ENCODE measurements at places on chromosomes 11 and 22.
A peak's percentile ranks its signal among the peaks of the same experiment; 100 is the strongest.

DNA sequence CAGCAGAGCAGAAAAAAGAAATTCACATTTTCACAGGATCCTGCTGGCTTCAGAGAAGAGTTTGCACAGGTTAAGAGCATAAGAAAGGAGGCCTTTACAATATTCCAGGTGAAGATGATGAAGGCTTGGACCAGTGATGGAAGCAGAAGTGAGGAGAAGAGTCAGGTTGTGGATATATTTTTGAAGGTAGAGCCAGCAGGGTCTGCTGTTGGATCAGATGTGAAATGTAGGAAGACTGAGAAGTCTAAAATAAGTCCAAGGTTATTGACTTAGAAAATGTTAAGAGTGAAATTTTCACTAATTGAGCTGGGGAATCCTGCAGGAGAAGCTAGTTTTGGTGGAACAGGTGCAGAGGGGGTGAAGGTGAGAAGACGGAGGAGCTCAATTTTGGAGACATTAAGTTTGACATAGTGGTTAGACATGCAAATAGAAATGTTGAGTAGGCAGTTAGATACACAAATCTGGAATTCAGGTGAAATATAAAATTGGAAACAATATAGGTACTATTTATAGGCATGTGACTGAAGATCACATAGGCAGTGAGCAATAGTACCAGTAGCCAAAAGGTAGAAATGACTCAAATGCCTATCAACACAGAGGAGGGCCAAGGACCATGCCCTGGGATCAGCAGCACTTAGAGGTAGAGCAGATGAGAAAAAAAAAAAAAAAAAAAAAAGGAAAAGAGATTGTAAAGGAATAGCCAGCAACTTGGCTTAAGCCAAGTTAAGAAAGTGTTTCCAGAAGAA, 252.0 kb downstream of the AASDHPPT start:
- DNase-seq, result no peak

- DNase-seq, result no peak
Measured at GRCh38 chr11:3202305-3202704, 16.3 kb downstream of the MRGPRG start.

DNA sequence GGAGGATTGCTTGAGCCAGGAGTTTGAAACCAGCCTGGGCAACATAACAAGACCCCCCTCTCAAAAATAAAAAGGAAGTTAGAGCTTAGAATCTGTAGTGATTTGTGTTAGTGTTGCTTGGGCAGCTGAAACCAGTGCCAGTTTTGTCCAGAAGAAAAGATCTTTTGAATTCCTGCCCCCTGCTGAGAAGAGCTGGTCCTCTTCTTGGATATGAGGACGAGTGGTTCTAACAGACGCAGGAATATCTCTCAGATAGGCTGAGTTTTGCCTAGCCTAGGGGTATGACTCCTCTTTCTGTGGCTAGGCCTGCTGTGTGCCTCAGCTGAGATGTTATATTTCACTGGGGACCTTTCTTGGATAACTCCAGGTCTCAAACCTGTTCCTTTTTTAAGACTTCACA, 102.8 kb downstream of the STIM1 start:
- no peak for DNase-seq

DNA sequence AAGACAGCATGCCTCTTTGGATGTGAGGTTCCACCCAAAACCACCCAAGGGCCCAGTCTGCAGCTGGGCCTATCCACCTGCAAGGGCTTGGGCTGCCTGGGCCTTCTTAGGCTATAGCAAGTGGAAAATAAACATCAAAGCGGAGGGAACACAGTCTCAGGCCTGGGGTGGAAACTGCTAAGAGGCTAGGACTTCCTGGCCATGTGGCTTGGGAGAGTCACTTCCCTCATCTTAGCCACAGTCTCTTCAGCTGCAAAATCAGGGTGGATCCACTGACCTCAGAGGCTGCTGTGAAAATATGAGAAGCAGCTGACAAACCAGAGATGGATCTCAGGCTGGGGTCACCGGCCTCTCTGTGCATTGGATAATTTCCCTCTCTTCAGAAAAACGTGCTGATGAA, 30.6 kb upstream of the TFIP11 start:
- DNase-seq, result no peak

DNA sequence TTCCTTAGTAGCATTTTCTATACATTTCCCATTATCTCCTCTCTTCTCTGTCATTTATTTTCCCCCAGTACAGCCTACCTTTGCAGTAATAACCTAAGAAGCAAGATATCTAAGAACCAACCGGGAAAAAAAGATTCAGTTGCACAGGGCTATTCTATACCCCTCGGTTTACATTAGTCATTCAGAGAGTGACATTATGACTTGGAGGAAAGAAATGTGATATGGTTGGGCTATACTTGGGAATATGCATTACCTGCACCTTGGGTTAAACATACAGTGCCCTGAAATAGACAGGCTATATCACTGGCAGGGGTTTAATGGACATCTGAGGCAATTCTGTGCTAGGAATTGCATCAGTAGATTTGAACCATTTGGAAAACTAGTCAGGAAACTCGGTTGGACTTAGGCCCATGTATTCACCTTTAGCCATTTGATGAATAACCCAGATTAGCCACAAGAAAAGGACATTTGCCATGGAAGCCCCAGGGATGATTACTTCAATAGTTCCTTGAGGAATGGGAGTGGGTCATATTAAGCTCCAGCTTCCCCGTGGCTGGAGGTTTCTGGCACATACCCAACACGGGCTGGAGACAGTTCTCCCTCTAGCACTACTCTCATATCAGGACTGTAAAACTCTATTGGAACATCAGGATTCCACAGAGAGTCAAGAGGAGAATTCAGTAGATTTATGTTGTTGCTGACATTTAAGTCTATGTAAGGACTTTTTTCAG, 973.2 kb downstream of the NTM start:
- DNase-seq, result peak; percentile 32

GRCh38 chr11:86473991-86474833, 99.5 kb downstream of the CCDC81 start:
- no peak for DNase-seq

DNA sequence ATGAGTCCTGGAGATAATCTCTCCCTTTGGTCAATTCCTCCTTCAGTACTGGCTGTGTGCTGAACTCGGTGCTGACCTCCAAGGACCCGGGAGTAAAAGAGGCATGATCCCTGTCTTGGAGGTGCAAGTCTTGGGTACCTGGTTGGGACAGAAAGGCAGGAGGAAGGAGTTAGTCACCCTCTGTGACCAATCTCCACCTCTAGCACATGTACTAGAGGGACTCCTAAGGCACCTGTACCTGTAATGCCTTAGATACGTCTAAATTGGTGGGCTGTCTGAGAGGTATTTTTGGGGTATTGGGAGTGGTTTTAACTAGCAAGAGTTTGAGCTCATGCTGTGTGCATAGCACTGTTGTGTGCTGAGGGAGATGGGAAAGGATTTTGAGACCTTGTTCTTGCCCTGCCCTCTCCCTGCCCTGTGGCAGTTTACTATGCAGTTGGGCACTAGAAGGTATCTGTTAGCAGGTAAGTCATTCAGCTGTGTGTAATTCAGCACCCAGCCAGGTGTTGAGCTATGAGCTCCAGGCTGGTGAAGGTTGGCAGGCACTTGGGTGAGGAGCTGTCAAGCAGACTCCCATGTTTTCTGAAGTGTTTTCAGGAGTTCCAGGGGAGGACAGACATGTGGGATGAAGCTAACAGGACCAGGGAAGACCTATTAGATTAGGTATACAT, 2.5 kb downstream of the PANX1 start:
- DNase-seq, result no peak

DNA sequence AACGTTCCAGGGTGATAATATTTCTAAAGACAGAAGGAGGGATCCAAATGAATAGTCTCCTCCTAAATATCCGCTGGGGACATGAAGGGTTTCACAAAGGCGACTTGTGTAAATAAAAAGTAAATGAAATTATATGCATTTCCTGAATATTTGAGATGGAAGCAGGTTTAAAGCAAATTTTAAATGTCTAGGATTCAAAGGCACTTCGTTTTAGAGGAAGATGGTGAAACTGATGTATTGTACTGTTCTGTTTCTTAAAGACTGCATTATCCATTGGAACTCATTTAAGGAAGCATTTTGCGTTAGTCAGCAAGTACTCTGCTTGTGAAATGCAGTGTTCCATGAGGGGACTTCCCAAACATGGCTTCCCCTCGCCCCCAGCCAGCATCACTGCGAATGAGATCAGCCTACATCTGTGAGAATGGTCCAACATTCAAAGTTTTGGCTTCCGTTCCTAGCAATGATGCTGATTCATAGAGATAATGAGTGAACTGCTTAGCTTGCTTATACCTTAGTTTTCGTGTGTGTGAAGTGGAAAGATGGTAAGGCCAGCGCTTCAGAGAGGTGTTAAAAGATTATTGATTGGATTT, 1.5 kb downstream of the RAB39A start:
- DNase-seq, result no peak

- no peak for DNase-seq
Measured at GRCh38 chr11:119337581-119338317, 2.9 kb downstream of the C1QTNF5 start.

DNA sequence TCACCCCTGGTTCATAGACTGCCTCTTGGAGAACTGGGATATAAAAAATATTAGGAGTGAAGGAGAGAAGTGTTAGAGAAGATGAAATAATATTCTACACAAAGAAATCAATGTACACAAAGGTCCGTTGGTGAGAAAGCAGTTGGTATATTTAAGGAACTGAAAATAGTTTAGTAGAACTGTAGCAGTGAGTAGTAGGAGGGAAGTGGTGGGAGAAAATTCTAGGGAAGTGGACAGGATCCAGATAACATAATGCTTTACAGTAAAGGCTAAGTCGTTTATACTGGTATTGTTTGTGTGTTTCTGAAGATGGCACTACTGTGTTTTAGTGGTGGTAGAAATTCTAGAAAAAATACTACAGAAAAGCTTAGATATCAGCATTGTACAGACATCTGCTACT, 120.8 kb upstream of the CHORDC1 start:
- no peak for DNase-seq

GRCh38 chr11:78768345-78768744, 193.7 kb upstream of the NARS2 start:
- DNase-seq, result no peak

DNA sequence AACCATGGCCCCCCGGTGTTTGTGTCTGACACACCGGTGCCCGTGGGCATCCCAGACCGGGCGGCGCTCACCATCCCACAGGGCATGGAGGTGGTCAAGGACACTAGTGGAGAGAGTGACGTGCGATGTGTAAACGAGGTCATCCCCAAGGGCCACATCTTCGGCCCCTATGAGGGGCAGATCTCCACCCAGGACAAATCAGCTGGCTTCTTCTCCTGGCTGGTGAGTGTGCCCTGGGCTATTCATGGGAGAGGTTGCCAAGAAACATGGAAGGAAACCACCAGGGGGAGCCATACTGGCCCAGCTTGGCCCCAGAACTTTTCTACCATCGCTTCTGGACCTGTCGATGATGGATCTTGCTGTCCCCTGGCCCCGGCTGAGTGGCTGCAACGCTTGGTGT, 36.5 kb downstream of the PRDM11 start:
- DNase-seq, result no peak

- no peak for DNase-seq
Measured at GRCh38 chr22:49349181-49349835, 478.4 kb downstream of the BRD1 start.

DNA sequence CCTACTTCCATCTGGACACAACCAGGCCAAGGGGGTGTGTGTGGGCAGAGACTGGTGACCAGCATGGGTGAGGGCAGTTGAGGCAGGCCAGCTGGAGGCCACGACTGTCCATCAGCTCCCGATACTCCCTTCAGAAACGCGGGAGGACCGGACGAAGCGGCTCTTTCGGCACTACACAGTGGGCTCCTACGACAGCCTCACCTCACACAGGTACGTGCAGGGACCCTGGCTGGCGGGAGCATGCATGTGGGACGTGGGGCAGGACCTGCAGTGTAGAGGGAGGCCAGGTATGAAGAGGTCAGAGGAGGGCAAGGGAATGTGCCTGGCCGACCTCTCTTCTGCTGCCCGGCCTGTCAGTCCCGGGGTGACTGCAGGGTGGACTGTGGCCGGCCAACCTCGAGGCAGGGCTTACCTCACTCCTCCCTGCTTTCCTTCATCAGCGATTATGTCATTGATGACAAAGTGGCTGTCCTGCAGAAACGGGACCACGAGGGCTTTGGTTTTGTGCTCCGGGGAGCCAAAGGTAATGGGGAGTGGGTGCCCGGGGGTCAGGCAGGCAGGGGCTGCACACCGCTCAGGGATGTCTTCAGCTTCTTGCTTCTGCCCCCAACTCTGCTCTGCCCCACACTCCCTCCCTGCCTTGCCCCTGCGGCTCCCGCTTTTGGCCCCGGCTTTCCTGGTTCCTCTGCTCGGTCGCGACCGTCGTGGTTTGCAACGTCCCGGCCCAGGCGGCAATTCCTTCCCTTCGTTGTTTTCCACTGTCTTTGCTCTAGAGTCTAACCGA, 31.3 kb downstream of the SHANK3 start:
- DNase-seq, result no peak

- peak; percentile 75 for DNase-seq
Measured at GRCh38 chr22:38461414-38462081, 6.3 kb upstream of the KDELR3 start.

DNA sequence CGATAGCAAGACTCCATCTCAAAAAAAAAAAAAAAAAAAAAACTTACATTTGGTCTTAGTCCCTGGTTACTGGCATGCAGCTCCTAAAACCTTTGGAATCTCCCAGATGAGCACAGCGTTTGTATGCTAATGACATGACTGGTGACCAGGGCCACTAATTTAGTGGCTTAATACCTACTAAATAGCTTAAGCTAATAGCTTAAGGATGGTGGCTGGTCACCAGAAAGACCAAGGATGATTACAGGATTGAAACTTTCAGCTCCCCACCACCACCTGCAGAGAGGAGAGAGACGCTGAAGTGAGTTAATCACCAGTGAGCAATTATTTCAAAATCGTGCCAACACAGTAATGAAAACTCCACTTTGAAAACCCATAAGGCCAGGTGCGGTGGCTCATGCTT, 37.1 kb downstream of the DENND5A start:
- DNase-seq, result no peak

GRCh38 chr11:58658623-58659022, 36.2 kb downstream of the CNTF start:
- DNase-seq, result no peak

- DNase-seq, result no peak
Measured at GRCh38 chr11:15367695-15368094, 253.0 kb downstream of the INSC start.

DNA sequence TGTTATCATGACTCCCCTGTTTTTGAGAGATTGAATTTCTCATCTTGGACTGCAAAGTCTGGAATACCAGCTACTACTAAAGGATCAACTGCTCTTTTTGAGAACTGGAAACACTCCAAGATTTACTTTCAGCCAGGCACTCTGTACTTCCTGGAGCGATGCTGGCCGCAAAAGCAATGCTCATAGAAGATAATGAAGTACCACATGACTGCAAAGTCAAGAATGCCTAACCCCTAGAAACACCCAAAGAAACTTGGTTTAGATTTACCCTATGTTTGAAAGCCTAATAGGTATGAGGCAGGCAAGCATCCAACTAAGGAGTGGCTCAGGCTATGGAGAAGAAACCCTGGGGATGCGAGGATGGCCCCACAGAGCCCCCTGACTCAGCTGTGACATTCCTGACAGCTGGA, 47.7 kb upstream of the ARHGAP20 start:
- peak; percentile 17 for DNase-seq

DNA sequence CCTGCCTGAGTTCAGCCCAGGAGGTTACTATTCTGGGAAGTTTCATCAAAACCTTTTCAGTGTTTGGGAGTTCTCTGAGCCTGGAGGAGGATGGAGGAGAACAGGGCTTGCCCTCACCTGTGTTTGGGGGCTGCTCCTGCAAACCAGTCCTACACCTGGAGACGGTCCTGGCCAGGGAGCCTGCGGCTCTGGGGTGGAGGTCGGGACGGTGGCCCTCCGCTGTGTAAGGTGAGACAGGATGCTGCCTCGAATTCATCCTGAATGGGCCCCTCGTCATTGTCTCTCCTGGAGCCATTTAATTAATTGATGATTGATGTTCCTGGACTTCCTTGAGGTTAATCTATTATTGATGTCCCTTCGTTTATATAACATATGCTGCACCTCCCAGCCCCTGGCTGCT, 6.3 kb downstream of the DAGLA start:
- DNase-seq, result no peak

All from spinal cord (tissue), 10 donors.